Naive thymus-derived CD4-positive, alpha-beta T cell (primary cell): ENCODE measurements at places on chromosomes 12 and 14.

- DNase-seq = no peak
Observed at GRCh38 chr12:58915037-58915436, 5.3 kb downstream of the LRIG3 start.

DNA sequence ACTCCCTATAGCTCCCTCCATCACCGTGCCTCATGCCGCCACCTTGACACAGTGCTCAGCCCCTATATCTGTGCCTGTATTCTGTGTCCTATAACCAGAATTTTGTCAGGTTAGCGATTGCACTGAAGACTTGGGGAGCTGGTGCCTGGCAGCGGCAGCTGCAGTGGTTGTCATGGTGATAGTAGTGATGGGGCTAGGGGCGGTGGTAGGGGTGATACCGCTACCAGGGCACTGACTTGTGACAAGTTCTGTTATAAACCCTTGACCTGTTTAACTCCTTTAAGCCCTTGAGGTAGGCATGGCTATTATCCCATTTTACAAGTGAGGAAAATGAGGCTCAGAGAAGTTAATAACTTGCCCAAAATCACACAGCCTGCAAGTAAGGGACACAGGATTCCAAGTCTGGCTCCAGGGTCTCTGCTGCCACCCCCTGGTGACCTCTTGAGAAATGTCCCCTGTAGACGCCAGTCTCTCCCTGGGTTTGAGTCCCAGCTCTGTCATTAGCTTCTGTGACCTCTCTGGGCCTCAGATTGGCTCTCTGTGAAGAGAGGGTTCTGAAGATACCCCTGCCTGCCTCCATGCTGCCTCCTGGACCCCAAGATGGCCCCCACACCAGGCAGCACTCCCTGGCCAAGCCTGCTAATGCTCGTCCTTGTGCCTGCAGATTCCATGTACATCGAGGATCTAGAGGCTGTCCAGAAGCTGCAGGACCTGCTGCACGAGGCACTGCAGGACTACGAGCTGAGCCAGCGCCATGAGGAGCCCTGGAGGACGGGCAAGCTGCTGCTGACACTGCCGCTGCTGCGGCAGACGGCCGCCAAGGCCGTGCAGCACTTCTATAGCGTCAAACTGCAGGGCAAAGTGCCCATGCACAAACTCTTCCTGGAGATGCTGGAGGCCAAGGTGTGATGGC, 121.9 kb downstream of the ESRRB start:
- no peak for DNase-seq

- no peak for DNase-seq
Observed at GRCh38 chr12:12023456-12023855, 47.3 kb upstream of the BCL2L14 start.

- DNase-seq = no peak
Observed at GRCh38 chr12:124564971-124565491, 2.4 kb downstream of the NCOR2 start.

GRCh38 chr12:114895081-114895480, 211.1 kb upstream of the TBX3 start:
- DNase-seq = no peak

GRCh38 chr14:32399920-32400319, 70.8 kb downstream of the AKAP6 start:
- DNase-seq = no peak

DNA sequence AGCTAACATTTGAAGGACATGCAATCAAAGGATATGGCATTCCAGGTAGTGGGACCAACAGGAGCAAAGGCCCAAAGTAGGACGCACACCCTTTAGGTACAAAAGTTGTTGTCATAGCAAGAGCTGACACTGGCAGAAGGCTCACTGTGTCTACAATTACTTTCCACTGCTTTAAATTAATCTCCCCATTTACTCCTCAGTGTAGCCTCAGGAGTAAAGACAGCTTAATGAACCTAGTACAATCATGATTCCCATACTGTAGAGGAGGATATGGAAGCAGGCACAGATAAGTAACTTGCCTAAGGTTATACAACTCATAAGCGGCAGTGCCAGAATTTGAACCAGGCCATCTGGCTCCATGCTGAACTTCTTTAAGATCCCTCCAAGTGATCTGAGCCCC, 212.9 kb upstream of the SFSWAP start:
- DNase-seq = no peak

GRCh38 chr12:90499795-90500194, 455.2 kb downstream of the CCER1 start:
- DNase-seq = no peak

DNA sequence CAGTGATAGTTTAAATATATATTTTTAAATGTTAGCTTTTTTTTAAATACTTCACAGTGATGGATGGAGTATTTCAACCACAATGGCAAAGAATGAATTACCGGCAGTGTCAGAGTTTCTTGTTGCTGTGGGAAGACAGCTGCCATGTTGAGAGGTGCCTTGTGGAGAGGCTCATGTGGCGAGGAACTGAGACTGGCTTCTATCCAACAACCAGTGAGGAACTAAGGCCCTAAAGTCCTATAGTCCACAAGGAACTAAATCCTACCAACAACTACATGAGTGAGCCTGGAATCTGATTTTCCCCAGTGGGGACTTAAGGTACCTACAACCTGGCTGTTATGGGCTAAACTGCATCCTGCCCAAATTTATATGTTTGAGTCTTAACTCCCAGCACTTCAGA, 220.2 kb upstream of the PLEKHG7 start:
- no peak for DNase-seq

DNA sequence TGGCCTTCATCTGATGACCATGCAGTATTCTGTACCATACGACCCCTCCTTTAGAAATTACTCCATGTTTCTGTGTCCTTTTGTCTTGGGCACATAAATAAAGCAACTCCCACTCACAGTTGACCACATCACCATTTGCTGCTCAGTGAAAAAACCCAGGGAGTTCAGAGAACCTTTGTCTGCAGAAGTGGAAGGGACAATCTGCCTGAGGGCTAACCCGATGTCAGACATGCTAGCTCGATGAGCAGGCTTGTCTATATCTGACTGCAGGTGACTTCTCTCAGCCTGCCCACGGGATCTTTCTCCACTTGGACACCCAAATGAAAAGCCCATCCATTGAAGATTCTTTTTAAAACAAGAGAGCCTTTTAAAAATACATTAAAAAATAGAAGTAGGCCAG, 45.7 kb upstream of the GRIP1 start:
- no peak for DNase-seq

DNA sequence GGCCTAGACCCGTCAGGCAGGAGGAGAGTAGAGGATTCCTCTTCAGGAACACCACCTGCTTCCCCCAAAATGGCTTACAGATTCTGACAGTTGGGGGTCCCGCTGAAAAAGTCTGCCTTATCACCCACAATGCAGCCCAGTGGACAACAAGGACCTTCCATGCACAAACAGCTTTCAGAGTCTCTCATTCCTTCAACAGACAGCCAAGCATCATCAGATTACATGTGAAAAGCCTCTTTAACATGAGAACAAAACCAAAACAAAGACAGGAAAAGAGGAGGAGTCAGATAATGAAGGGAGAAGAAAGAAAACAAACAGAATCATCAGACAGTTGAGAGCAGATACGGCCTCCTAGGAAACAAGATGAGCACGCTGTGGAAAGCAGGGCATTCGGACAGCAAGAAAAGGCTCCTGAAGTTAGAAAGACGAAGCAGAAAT, 18.3 kb downstream of the KCTD10 start:
- no peak for DNase-seq

DNA sequence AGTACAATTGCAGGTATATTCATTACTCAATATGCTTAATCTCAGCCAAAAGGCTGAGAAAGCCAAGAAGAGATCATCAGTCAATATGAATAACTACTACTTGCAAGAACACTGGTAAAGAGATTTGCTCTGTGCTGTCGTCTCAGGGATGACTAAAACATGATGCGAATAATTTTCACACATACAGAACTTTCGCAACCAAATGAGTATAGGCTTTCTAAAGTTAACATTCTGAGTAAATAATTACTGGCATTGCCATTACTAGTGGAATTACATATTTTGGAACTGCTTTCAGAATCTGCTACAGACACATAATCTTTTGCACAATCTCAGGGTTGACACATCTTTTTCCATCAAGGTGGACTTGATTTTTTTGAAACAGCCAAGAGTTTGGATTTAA, 24.7 kb downstream of the NCKAP1L start:
- DNase-seq = no peak

GRCh38 chr14:32224737-32225377, 21.8 kb upstream of the RNU6-8 start:
- no peak for DNase-seq

DNA sequence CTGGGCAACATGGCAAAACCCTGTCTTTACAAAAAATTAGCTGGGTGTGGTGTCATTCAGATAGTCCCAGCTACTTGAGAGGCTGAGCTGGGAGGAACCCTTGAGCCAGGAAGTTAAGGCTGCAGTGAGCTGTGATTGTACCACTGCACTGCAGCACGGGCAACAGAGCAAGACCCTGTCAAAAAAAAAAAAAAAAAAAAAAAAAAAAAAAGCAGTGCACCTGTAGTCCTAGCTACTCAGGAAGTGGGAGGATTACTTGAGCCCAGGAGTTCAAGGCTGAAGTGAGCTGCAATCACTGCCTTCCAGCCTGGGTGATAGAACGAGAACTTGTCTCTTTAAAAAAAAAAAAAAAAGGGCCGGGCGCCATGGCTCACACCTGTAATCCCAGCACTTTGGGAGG, 5.6 kb downstream of the REM2 start:
- peak; percentile 47 for DNase-seq

DNA sequence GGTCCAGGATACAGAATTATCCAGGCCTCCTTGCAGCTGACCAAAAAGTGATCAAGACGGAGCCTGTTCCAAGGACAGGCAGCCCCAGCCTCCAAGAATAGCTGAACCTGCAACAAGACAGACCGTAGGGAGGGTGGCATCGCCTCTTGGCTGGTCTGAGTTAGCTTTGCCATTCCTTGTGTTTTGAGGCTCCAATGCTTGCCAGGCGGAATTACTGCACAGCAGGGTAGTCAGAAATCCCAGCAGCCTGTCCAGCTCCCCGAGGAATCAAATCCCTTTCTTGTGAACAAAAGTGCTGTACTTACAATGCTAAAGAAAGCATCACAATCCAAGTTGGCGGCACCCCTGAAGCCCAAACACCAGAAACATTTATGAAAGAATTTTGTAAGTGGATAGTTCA, 246.9 kb downstream of the TMEM132C start:
- no peak for DNase-seq

- DNase-seq = no peak
Observed at GRCh38 chr14:74491956-74492775, 939 bp downstream of the NPC2 start.

- DNase-seq = no peak
Observed at GRCh38 chr12:126811391-126811790, 1455.6 kb upstream of the TMEM132C start.

DNA sequence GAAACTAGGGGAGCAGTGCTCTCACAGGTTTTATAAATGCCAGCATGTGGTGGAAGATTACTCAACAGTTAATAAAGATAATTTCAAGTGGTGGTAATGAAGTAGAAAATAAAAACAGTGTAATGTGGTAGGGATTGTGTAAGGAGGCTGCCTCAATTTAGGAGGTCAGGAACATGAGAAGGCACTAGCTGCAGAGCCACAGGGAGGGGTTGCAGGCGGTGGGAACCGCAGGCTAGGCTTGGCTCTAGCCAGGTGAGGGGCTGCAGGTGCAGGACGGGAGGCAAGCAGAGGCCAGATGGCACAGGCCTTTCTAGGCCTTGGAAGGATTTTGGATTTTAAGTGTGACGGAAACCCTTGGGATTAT, 768 bp downstream of the METTL25 start:
- peak; percentile 13 for DNase-seq

- no peak for DNase-seq
Observed at GRCh38 chr14:100989924-100990323, 86.4 kb upstream of the RTL1 start.

DNA sequence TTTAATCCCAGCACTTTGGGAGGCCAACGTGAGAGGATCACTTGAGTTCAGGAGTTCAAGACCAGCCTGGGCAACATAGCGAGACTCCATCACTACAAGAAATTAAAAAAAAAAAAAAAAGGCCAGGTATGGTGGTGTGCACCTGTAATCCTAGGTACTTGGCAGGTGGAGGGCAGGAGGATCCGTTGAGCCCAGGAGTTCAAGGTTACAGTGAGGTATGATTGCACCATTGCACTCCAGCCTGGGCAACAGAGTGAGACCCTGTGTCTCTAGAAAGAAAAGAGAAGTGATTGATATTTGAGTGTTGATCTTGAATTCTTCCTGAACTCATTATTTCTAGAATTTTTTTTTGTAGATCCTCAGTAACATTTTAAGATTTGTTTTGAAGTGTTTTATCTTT, 59.4 kb downstream of the ADIPOR2 start:
- DNase-seq = no peak

DNA sequence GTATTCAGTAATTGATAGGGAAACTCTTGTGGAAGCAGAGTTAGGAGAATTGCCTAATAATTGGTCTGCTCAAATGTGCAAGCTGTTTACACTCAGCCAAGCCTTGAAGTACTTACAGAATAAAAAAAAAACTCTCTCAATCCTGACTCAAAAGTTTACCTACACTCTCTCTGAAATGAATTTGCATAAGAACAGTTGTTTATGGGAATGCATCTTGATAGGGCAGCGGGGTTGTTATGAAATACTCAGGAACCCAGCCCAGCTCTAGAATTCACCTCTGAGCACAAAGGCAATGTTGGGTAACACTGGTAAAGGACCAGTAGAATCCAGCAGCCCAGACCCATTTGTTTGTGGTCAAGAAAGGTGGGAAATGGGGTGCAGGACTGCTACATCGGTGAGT, 267.0 kb downstream of the CPNE8 start:
- DNase-seq = no peak

DNA sequence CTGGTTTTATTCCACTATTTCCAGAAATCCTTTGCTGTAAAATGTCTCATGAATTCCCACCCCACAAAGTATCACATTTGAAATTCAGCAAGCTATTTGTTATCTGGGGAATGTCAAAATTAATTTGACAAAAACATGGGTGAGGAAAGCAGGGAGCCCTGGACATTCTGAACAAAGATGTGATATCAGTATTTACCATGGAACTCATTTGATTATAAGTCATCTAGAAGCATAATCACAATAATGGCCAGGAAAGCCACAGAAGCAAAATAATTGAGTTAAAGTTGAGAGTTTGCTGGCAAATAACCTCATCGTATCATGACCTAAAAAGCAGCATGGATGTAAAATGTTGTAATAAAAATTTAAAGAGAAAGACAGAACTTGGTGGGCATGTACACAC, 96.1 kb downstream of the ANO6 start:
- DNase-seq = no peak

- DNase-seq = no peak
Observed at GRCh38 chr14:96192975-96193805, 11.4 kb upstream of the BDKRB2 start.

DNA sequence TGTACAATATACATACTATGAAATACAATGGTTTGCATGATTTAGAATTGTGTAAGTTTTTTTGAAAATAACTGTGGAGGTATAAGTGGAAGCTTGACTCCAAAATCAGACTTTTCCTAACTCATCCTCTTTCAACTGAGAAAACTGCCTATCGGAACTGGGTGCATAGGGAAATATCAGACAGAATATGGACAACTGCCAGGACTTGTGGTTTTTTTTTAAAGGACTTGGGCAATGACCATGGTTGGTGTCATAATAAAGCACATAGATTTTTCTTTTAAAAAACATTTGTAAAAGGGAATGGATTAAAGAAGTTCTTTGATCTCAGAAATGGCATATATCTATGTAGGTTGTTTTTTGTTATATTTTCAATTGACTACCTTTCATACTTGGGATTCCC, 53.3 kb upstream of the LRRK2 start:
- DNase-seq = no peak
